Activated CD8-positive, alpha-beta T cell treated with anti-CD3 and anti-CD28 coated beads for 36 hours (primary cell): ENCODE measurements at places on chromosomes 2 and 18.

DNA sequence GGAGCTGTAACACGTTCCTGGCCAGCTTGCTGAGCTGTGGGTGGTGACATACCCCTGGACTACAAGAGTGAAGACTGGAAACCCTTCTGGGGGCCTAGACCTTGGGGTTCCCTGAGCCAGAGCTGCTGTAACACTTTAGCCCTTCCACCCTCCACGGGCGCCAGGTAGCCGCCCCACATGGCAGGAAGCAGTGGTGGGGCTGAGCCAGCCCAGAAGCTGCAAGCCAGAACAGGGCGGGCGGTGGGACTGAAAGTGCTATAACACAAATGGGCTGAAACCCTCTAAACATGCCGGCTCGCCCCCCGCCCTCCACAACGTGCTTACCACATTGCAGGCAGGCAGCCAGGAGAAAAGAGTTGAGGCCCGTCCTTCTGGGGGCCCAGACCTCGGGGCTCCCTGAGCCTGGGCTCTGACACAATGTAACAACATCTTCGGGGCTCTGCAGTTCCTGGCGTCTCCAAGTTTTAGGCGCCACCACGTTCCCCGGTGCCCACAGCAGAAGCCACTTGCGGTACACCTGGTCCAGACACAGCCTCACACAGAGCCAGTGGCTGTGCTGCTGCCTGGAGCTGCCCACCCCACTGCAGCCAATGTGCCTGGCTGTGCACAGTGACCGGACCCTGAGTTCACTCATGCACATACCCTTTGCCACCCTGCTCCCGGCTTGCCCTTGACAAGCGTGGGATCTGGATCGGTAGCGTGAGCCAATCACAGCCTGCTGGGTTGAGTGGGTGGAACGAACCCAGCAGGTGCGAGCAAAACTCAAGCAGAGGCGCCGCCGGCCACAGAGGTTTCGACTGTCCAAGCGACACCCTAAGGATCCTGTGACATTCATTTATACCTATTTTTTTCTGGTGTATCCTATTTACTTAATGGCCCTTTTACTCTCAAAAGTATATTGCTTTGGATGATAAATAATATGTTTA, 127.4 kb upstream of the FHL2 start:
- H3K27me3 ChIP-seq = peaks cover 1% of the 10 kb centered on the region
- H3K4me3 ChIP-seq = no peak overlapping the region
- no peak overlapping the region for H3K27ac ChIP-seq
- no peaks in the 10 kb centered on the region for H3K36me3 ChIP-seq
- no peak for DNase-seq

DNA sequence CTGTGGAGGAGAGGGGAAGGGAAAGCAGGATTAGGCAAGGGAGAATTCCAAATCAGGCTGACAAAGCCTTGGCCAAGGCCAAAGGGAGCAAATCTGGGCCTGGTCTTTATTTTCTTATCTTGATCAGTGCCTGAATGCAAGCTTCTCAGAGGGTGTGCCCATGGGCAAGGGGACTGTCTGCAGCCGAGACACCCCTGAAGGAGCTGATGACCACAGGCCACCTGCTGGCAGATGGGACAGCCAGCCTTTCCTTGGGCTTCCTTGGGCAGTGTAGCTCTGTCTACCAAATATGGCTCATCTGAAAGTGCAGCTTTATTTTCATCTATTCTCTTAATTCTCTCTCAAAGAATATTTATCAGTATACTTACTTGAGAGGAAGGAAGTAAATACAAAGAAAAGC, 117.0 kb downstream of the PKP4 start:
- H3K4me1 ChIP-seq = no peaks in the 10 kb centered on the region
- H3K36me3 ChIP-seq = no peaks in the 10 kb centered on the region
- no peak overlapping the region for H3K4me3 ChIP-seq
- no peak for DNase-seq

DNA sequence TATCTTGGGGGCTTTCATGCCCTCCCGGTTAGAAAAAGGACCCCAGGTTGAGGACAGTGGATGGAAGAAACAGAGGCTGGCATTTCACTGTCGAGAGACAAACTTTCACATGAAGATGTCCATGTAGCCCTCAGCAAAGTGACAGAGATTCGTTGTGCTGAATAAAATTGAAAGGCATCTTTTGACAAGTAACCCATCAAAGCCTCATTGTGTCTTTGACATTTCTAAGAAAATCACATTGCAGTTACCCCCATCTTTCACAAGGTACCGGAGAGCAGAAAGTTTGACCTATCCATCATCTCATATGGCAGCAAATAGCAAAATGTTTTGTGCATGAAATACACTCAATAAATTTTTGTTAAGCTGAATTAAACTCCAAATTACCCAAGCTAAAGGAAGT, 2.0 kb upstream of the MBP start:
- peaks cover 25% of the 10 kb centered on the region for H3K4me1 ChIP-seq
- no peaks in the 10 kb centered on the region for H3K27me3 ChIP-seq
- peaks cover 13% of the 10 kb centered on the region for H3K36me3 ChIP-seq
- no peak overlapping the region for H3K4me3 ChIP-seq
- H3K27ac ChIP-seq = peak overlapping the region; percentile 67

DNA sequence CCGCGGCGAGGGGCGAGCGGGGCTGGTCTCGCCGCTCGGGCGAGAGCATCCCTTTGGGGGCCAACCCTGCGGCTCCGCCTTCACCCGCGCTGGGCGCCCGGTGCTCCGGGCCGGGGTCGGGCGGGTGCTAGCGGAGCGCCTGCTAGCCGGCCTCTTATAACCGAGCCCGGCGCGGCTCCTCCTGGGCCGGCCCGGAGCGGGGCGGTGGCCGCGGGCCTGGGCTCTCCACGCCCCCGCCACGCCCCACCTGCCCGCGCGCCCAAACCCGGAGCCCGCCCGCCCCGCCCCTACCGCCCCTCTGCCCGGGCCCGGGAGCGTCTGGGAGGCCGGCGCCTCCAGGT, at the start of gene FOXI3:
Gene FOXI3 (minus strand): TSS at position 129 of the 341 bp plus-strand sequence. CDS start 158 bp downstream, outside the sequence.
- H3K27ac ChIP-seq = no peak within 1 kb of the TSS
- no peaks in the 10 kb centered on the region for H3K36me3 ChIP-seq
- H3K4me3 ChIP-seq = peak within 1 kb of the TSS; percentile 60
- peaks cover 4% of the 10 kb centered on the region for H3K4me1 ChIP-seq
- H3K27me3 ChIP-seq = peaks cover 49% of the 10 kb centered on the region

- peak overlapping the region; percentile 98 for H3K27ac ChIP-seq
- H3K27me3 ChIP-seq = peaks cover 2% of the 10 kb centered on the region
- peak overlapping the region; percentile 95 for H3K4me3 ChIP-seq
- H3K4me1 ChIP-seq = peaks cover 32% of the 10 kb centered on the region
- no peak for DNase-seq
Observed at GRCh38 chr2:27771202-27771547, 344 bp upstream of the MRPL33 start.

DNA sequence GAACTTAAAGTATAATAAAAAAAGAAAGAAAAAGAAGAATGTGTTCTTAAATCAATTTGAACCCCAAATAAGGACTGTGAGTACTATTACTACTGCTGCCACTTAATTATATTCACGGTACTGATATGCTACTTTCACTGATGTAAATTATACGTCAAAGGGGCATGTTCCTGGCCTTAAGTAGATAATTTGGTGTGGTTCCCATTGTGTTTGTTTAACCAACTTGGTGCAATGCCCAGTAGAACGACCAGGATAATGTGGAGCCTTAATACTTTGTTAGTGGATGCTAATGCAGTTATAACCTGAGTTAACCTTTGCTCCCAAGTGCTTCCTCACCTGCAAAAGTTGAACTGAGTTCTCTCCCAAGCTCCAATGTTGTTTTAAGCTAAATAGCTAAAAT, 142.0 kb downstream of the NR4A2 start:
- no peak for DNase-seq
- H3K27me3 ChIP-seq = peaks cover 3% of the 10 kb centered on the region
- H3K27ac ChIP-seq = no peak overlapping the region
- peaks cover 12% of the 10 kb centered on the region for H3K4me1 ChIP-seq
- no peaks in the 10 kb centered on the region for H3K36me3 ChIP-seq
- H3K4me3 ChIP-seq = no peak overlapping the region

DNA sequence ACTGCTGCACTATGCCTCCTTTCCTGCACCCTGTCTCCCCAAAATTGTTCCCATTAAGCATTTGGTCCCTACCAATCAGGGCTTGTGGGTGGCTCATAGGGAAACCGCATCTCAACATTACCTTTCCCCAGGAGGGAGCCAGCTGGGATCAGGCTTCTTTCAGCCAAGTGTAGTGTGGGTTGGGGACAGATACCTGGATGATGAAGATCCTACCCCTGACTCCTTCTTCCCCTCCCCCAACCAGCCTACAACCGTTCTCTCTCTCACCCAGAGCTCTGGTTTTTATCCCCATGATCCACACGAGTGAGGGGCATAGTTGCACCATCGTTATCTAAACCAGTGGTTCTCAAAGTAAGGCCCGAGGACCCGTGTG, 40.0 kb downstream of the ACOXL start:
- peaks cover 12% of the 10 kb centered on the region for H3K27me3 ChIP-seq
- no peak overlapping the region for H3K27ac ChIP-seq
- H3K4me3 ChIP-seq = no peak overlapping the region
- H3K4me1 ChIP-seq = no peaks in the 10 kb centered on the region

DNA sequence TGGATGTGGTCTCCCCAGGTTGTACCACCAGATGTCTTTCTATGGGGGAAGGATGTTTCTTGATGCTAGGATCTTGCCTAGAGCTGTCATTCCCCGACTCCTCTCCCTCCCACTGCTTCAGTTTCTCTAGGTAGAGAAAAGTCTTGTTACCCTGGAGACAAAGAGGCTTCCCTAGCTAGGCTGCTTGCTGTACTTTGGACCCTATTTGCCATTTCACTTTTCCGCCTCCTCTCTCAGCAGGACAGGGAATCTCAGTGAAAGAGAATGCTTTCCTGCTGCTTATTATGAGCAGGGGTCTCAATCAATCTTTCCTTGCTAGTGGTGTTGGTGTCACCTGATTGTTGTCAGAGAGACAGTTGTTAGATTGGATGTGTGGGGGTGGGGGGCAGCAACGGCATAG, 818.8 kb upstream of the GYPC start:
- DNase-seq = no peak
- H3K36me3 ChIP-seq = no peaks in the 10 kb centered on the region
- H3K4me3 ChIP-seq = no peak overlapping the region
- no peaks in the 10 kb centered on the region for H3K4me1 ChIP-seq
- H3K27me3 ChIP-seq = no peaks in the 10 kb centered on the region
- no peak overlapping the region for H3K27ac ChIP-seq

DNA sequence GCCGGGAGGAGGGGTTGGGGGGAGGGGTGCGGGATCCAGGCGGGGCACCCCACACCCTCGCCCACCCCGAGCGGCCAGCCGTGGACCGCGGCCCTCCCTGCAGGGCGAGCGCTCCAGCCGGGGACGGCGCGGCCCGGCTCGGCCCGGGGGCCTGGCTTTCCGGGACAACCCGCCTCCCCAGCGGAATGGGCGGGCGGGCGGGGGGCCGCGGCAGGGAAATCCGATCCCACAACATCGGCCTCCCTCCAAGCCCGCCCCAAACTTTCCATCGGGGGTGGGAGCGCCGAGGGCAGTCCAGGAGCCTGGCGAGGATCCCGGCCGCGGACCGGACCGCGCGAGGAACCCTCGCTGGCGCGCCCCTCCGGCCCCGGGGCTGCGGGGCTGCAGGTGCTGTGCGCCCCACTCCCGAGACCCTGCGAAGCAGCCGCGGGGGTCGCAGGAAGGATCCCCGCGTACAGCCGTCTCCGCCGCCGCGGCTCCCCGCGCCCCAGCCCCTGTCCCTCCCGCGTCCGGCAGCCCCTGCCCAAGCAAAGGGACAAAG, 529 bp downstream of the SEMA4C start:
- no peak overlapping the region for H3K27ac ChIP-seq
- H3K27me3 ChIP-seq = peaks cover 3% of the 10 kb centered on the region
- H3K4me1 ChIP-seq = peaks cover 44% of the 10 kb centered on the region
- no peak for DNase-seq

GRCh38 chr2:165874445-165875039, 79.0 kb downstream of the TTC21B start:
- no peak overlapping the region for H3K4me3 ChIP-seq
- H3K36me3 ChIP-seq = peaks cover 8% of the 10 kb centered on the region
- H3K4me1 ChIP-seq = peaks cover 23% of the 10 kb centered on the region
- no peak for DNase-seq
- H3K27me3 ChIP-seq = no peaks in the 10 kb centered on the region
- no peak overlapping the region for H3K27ac ChIP-seq

DNA sequence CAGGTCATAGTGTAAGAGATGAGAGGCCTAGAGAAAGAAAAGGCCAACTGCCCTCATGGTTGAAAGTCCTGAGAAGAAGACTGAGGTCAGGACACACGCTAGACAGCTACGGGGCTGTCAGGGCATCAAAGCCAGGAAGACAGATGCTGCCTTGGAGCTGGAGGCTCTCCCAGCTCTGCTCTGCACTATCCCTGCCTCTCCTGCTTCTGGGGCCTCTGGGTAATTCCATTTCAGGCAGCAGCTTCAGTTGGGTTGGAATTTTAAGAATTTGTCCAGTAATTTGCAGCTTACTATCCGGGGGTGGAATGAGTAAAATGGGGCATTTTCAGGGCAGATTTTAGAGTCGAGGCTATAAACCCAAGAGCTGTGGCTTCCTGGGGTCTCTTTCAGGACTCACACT, 76.2 kb upstream of the CTAGE1 start:
- H3K27ac ChIP-seq = no peak overlapping the region
- H3K4me3 ChIP-seq = no peak overlapping the region
- H3K36me3 ChIP-seq = no peaks in the 10 kb centered on the region
- peaks cover 3% of the 10 kb centered on the region for H3K27me3 ChIP-seq

- no peaks in the 10 kb centered on the region for H3K27me3 ChIP-seq
- no peak overlapping the region for H3K4me3 ChIP-seq
- no peak overlapping the region for H3K27ac ChIP-seq
- DNase-seq = no peak
- H3K4me1 ChIP-seq = no peaks in the 10 kb centered on the region
Observed at GRCh38 chr18:57249179-57249578, 102.3 kb downstream of the BOD1L2 start.

DNA sequence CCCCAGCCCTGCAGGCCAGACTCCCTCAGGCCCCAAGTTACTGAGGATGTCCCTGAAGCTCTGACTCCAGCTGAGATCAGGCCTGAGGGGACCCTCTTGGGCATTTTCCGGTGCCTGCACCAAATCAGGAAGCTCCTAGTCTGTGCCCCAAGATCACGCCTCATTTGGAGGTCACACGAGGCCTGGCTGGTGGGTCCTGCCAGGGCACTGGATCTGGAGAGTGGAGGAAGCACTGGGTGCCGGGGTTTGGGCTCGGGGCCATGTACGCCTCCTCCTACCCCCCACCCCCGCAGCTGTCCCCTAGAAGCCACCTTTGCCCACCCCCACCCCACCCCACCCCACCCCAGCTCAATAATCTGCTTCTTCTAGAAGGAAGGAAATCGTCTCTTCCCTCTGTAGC, 16.2 kb downstream of the SH2D6 start:
- H3K4me3 ChIP-seq = no peak overlapping the region
- no peaks in the 10 kb centered on the region for H3K36me3 ChIP-seq
- peaks cover 22% of the 10 kb centered on the region for H3K4me1 ChIP-seq
